ENCODE measurements at places on chromosomes 16 and 17. TPM values are rescaled to one million over a fixed set of nuclear protein-coding genes. Genes with fewer than 3 reads are reported as not detected.

The KCNH4 gene
- not detected for polyA plus RNA-seq

The CACNG3 gene
- polyA plus RNA-seq = not detected

The CCDC47 gene
- polyA plus RNA-seq = 85.9 TPM

The TNFRSF17 gene
- 0.22 TPM for polyA plus RNA-seq

The KRTAP2-2 gene
- not detected for polyA plus RNA-seq

The MAF gene
- 119 TPM for polyA plus RNA-seq

The DNAI2 gene
- polyA plus RNA-seq = 5.6 TPM

The SMIM22 gene
- polyA plus RNA-seq = 4.6 TPM

The SPATA2L gene
- polyA plus RNA-seq = 7.1 TPM

The CCL3 gene
- 2.4 TPM for polyA plus RNA-seq

GRCh38 chr17:17348872-17349723, 45.9 kb downstream of the NT5M start:
- no peak for DNase-seq

- no peak for DNase-seq
Measured at GRCh38 chr16:50706250-50706649, 12.8 kb downstream of the NOD2 start.

- DNase-seq = no peak
Measured at GRCh38 chr17:32265192-32265923, at the start of gene RHBDL3. Gene RHBDL3 (plus strand): TSS chr17:32265832. CDS start chr17:32266190, 358 bp downstream.

GRCh38 chr16:59540621-59541020, 806.5 kb upstream of the GOT2 start:
- DNase-seq = no peak

DNA sequence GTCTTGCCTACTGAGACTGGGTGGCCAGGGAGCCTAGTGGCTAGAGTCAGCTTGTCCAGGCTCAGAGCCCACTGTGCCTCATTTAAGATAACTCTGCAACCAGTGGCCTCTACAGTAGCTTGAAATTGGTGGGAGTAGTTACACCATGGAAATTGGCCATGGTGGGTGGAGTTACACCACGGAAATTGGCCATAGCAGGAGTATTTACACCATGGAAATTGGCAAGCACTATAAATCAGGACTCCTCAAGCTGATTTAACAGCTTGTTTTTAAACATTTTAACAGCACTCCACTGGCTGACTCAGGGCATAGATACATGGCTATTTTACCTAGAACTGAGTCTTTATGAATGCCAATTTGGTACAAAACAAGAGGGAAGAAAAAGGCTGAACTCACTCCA, 27.7 kb upstream of the AKTIP start:
- DNase-seq = no peak

DNA sequence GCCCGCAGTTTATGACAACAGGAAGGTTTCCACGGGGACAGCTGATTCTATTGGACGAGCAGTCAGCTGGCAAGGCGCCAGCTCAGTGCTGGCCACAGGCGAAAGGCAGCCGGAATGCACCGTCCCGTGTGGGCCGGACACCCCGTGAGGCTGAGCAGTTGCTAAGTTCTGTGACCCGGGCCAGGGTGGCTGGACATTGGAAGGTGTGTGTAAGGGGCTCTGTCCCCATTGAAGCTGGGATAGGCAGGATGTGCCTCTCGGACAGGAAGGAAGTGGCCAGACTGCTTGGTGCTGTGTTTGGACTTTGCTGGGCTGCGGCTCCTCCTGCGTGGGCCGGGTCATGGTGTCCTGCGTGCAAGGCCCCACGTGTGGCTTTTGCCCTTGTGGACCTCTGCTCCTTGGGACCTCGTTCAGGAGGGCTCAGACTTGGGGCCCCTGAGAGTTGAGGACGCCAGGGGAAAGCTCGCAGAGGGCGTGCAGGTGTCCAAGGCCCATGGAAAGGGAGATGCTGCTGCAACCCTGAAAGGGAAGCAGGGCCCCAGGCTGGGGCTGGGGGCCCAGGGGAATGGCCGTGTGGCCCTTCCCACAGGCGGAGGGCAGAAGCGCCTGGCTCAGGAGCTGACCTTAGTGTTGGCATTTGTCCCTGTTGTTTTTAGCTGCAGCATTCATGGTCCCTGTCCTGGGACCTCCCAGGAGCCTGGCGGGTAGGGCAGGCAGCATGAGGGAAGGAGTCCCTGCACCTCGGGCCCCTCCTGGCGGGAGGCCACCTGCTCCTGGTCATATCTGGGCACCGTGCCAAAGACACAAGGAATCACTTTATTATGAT, 10.0 kb downstream of the BAIAP2 start:
- peak; percentile 88 for DNase-seq

DNA sequence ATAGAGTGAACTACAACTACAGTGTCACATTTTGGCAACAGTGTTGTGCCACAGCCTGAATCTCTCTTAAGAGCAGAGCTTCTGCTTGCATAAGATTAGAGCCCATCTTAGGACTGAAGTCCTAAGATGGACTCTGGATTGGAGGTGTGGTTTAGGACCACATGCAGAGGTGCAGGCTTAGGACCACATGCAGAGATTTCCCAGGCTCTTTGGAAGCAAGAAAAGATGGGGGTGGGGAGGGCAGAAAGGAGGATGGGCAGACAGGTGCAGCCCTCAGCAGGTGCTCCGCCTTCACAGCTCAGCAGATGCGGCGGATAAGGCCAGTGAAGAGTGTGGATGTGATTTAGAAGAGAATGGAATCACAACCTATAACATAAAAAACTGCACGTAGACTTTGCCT, 128.7 kb downstream of the TANGO6 start:
- DNase-seq = no peak

- no peak for DNase-seq
Measured at GRCh38 chr17:82371333-82372248, at the start of gene UTS2R. Gene UTS2R (plus strand): TSS chr17:82371765. CDS start chr17:82374325, 2,560 bp downstream.

DNA sequence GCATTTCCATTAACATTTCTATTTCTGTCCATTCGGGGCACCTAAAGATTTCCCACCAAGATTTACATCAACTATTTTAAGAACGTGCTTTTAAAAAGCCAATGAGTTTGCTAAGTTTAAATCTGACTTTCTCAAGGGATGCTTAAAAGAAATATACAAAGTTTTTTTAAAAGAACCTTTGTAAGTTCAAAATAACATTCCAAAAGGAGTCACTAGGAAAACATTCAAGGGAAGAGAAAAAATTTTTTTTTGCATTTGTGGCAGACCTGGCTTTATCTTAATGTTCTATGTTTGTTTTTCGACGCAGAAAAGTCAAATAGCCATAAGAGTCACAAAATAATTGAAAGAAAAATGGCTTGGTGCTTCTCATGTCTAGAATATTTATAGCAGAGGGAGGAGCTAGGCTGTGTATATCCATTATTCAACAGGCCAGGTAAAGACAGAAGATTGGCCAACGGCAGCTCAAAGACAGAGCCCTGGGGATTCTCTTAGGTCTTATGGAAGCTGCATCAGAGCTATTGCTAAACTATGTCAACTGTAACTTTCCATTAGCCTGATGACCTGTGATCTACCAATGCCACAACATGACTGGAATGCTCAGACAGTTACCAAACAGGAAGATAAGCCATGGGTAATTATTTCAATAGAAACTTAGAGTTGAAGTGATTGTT, 37.8 kb upstream of the MYOCD start:
- DNase-seq = no peak

DNA sequence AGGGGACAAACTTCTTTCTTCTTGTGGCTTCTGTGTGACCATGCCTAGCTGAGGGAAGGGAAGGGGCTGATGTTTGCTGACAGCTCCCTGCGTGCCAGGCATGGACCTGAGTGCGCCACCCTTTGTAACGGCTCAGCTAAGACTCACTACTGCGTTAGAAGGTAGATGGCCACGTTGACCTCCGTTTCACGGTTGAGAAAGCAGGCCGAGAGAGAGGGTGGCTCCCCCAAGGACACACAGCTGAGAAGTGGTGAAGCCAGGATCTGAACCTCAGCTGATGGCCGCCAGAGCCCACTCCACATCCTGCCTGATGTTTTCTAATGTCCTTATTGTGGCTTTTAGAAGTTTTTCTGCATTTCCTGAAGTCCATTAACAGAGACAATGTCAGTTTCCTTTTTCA, 45.1 kb downstream of the RGS9 start:
- no peak for DNase-seq

DNA sequence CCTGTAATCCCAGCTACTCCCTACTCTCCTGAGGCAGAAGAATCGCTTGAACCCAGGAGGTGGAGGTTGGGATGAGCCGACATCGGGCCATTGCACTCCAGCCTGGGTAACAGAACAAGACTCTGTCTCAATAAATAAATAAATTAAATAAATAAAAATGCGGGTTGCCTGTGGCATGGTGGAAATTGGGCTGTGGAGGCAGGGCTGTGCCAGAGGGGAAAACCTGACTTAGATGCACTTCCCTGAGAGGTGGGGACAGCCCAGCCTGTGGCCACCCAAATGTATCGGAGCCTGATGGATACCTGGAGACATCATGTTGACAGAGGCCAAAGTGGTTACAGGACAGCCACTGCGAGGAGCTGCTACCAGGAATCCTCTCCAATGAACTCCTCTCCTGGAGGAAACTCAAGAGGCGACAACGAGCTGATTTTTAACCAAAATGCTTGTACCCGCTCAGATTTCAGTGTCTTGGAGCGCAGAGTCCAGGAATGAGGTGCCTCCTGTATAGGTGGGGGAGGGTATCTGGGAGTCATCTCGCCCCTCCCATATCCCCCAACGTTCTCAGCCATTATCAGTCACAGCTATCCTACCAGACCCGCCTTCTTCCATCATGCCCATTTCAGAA, 32.3 kb downstream of the DDX19A start:
- DNase-seq = no peak

DNA sequence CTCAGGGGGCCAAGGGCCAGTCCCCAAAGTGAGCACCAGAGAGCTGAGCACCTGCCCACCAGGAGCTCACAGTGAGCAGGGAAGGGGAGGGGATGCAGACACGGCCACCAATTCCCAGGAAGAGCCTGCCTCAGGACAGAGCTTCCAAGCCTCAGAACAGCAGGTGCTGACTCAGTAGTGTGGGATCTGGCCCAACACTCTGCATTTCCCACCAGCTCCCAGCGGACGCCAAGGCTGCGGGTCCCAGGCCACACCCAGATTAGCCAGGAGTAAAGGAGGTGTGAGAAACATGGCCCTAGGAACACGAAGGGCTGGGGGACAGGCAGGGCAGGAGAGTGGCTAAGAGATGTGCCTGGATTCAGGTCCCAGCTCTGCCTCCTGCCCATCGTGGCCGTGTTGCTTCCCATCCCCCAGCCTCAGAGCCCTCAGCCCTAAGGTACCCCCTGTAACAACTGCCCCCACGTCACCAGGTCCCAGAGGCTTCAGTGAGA, 28.4 kb upstream of the EIF1 start:
- DNase-seq = no peak

GRCh38 chr16:3731126-3731935, 14.0 kb upstream of the TRAP1 start:
- DNase-seq = no peak

DNA sequence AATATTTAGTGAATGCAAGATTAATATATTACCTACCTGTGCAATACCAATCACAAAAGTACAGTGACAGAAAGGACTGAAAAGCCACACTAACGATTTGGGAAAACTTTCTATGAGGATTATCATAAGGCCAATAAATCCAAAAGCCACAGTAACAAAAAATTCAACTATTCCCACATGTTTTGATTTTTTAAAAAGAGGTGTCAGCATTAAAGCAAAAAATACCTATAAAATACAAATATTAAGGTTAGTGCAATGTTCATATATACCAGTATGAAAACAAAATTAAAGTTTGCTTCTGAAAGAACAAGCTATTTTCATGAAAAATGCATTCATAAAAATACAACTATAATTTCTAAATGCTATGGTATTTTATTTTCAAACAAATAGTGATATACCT, 24.3 kb downstream of the ABCA5 start:
- DNase-seq = no peak

DNA sequence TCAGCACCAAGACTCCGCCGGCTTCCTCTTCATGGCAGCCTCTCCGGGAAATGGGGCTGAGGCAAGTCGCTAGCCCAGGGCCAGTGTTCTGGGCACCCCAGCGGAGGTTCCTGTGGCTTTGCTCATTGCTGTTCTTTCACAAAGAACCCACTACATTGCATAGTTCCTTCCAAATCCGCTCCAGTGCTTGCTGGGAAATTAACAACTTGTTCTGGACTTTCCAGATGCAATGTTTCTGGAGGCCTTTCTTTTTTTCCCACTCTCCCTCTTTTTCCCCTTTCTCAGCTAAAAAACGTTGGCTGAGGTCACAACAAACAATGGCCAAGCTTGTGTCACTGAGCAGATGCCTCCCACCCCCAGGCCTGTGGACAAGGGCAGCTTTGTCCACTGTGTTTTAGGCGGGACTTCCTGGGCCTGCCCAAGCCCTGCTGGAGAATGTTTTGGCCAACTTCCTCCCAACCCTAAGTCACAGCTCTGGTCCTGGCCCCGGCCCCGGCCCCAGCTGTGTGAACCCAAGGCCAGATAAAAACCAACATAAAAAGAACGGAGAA, 131.5 kb upstream of the RCVRN start:
- DNase-seq = peak; percentile 56

DNA sequence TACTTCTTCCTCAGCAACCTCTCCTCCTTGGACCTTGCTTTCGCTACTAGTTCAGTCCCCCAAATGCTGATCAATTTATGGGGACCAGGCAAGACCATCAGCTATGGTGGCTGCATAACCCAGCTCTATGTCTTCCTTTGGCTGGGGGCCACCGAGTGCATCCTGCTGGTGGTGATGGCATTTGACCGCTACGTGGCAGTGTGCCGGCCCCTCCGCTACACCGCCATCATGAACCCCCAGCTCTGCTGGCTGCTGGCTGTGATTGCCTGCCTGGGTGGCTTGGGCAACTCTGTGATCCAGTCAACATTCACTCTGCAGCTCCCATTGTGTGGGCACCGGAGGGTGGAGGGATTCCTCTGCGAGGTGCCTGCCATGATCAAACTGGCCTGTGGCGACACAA, 429 bp downstream of the OR2C1 start:
- no peak for DNase-seq

GRCh38 chr16:79150151-79150550, 450.4 kb downstream of the MAF start:
- no peak for DNase-seq

GRCh38 chr17:78000341-78000740, 41.8 kb downstream of the TNRC6C start:
- DNase-seq = no peak

DNA sequence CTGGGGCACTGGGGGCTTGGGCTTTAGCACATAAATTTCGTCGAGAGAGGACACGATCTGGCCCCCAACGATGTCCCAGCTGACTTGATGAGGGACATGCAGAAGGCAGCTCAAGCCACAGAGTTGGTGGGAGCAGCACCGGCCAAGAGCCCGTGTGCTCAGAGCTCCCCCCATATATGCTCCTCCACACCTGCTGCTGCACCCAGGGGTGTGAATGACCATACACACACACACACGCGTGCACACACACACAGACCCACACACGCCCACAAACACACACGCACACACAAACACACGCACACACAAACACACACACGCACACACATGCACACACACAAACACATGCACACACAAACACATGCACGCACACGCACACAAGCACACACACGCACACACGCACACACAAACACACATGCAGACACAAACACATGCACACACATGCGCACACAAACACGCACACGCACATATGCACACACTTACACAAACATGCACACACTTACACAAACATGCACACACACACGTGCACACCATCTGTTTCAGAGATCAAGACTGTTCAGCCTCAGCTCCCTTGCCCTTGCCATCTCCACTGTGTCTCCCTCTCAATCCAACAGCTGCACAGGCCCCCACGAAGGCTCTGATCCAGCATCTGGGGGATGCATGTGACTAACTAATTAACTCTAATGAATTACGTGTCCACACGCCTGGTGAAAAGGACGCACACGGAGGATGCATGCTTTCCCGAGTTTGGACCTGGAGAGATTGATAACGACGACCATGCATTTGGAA, 85.6 kb upstream of the TNRC6C start:
- no peak for DNase-seq

GRCh38 chr17:5769593-5770354, 185.5 kb upstream of the NLRP1 start:
- DNase-seq = peak; percentile 17
